ENCODE measurements at places on chromosomes 2 and 18.

GRCh38 chr2:25537526-25537925 is 135.9 kb downstream of the DTNB start:
- no peak for DNase-seq

DNA sequence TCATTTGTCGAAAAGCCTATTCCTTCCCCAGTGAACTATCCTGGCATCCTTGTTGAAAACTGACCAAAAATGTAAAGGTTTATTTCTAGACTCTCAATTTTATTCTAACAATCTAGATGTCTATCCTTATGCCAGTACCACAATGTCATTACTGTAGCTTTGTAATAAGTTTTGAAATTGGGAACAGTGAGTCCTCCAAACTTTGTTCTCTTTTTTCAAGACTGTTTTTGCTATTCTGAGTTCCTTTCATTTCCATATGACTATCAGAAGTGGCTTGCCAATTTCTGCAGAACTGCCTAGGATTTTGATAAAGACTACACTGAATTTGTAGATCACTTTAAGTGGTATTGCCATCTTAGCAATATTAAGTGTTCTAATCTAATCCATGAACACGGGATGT is 9.7 kb downstream of the STARD7 start:
- DNase-seq: no peak

DNA sequence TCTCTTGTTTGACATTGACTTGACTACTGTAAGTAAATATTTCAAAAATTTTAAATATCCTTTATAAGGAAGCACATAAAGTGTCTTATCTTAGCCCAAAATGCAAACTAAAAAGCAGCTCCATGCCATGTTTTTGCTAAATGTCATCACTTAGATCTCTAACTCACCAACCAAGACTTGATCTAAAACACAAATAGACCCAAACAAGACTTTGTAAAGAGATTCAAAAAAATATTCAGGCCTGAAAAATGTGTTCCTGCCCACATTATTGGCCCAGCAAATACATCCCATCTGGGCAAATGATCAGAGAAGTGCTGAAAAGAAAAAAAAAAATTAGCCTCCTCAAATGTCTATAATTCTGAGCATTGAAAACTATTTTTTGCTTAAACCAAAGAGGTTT is 187.6 kb downstream of the MREG start:
- DNase-seq: no peak

GRCh38 chr2:24049485-24050021 is at the start of gene FKBP1B:
Gene FKBP1B, plus strand, starts transcription at chr2:24049741. Its CDS starts 109 bp downstream, at chr2:24049850.
- DNase-seq: no peak

DNA sequence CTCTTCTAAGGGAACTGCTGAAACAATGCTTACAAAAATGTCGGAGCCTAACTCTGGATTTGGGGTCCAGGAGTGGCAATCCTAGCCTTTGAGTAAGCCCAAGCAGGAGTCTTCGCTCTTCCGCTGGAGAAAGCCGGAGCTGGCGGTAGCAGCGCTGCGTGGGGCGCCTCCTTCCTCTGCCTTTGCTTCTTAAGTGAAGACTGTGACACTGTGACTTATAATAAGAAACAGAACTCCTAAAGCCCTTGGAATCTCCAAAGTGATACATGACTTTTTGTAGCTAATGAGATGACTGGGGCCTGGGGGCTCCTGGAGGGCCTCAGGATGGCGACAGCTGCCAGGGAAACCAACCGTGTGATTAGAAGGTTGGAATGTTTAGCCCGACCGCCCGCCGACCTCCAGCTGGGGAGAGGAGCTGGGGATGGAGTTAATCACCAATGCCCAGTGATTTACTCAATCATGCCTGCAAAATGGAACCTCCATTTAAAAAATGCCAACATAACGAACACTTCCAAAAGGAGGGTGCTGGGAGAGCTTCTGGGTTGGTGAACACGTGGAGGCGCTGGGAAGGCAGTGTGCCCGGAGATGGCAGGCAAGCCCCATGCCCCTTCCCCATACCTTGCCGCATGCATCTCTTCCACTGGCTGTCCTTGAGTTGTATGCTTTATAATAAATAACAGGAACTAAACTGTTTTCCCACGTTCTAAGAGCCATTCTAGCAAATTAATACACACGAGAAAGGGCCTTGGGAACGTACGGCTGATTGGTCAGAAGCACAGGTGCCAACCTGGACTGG is 29.0 kb upstream of the MAL start:
- DNase-seq: no peak

DNA sequence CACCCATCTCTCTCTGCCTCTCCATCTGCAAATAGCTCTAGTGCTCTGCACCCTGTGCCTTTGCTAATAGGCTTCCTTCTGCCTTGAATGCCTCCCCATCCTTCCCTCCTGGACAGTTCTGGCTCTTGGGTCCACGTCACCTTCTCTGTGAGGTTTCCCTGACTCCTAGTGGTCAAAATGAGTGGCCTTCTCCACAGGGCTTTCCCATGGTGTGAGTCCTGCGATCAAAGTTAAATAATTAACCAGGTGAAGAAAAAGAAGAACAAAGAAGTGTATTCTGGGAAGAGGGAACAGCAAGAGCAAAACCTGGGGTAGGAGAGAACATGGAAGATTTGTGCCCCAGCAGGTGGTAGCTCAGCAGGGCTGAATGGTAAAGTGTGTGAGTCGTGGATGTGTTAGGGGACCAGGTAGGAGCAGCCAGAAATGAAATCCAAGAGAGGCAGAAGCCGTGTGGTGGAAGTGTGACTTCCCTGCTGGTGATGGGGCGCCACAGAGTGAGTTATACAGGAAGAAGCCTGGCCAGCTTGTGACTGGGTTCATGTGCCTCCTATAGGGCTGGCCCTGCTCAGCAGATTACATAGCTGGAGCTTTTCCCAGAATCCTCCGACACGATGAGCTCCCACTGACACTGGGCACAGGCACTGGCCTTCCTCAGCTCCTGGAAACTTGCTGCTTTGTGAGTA is 93.8 kb upstream of the LDAH start:
- DNase-seq: no peak

- no peak for DNase-seq
Observed at GRCh38 chr2:139622691-139623090, 842.5 kb upstream of the NXPH2 start.

- DNase-seq: no peak
Observed at GRCh38 chr2:235502336-235502735, 8.5 kb downstream of the AGAP1 start.

DNA sequence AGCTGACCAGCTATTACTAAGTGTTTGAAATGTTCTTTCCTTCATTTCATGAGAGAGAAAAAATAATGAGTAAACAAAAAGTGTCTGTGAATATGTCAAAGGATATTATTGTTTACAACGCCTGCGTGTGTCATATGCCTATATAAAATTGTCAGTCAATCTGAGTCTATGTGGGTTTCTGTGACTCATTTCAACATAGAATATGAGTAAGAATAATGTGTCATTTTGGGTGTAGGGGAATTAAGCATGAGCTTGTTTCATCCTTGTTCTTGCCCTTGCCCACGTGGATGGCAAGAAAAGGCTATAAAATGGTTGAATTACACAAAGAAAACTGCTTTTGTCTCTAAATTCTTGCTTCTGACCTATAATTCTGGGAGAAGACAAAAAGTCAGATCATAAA is 466.0 kb downstream of the PTH2R start:
- DNase-seq: no peak

DNA sequence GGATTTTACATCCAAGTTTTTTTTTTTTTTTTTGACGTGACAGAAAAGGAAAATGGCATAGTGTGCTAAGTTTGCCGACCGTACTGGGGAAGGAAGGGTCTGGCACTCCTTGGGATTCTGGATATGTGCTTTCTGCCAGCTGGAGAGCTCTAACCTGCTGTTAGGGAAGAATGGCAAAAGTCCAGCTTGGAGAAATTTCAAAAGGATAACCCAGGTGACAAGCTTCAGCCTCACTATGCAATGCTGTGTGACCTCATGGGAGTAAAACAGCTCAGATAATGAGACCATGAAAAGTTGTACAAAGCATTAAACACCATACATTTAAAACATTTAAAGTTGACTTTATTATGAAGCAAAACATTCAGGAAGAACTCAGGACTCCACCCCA is 10.3 kb upstream of the GPR45 start:
- DNase-seq: no peak

DNA sequence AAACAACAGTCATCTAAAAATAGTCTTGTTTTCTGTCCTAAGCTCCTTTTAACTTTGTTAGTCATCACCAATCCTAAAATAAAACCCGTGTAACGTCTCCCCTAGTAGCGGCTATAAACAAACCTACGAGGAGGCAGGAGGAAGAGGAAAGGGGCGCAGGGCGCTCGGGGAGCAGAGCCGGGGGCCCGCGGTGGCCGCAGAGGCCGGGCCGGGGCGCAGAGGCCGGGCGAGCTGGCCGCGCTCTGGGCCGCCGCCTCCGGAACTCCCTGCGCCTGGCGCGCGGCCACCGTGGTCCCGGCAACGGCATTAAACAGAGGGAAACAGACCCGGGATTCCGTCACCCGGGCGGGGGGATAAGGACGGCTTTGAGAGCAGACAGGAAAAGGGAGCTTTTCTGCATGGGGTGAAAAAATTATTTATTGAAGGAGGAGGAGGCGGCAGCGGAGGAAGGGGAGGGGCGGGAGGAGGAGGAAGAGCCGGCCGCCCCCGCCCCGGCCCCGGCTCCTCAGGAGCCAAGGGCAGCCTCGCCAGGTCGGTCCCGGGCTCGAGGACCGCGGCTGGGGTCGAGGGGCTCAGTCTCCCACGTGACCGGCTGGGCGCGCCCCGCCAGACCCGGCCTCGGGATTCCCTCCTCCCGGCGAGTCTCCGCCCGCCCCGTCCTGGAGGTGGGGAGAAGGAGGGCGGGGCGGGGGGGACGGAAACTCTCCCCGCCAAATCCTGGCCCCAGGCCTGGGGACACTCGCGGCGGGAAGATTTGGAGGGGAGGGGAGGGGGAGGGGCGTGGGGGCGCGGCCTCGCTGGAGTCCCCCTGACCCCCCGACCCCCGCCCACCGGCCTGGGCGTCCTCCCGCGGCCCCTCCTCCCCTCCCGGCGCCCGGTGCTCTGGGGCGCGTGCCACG is 1.8 kb upstream of the NFATC1 start:
- no peak for DNase-seq

DNA sequence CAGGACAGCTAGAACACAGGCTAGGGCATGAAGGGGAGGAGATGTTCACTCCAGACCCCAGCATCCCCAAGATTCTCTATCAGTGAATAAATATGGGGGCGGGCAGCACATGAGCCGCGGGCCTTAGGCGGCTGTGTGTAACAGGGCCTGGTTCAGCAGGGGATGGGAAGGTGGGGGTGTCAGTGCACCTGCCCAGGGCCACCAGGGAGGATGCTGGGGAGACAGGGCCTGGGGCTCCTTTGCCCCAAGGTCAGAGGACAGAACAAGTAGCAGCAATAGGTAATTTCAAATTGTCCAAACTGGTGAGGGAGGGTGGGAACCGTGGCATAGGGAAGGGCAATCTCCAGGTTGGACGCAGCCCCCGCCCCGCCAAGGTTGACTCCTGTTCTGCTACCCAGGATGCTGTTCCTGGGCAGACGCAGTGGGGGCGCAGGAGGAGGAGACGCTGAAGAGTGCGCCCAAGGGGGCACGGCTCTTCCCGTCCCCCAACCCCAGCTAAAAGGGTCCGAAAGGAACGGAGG is 16.2 kb downstream of the CYP26B1 start:
- DNase-seq: no peak

DNA sequence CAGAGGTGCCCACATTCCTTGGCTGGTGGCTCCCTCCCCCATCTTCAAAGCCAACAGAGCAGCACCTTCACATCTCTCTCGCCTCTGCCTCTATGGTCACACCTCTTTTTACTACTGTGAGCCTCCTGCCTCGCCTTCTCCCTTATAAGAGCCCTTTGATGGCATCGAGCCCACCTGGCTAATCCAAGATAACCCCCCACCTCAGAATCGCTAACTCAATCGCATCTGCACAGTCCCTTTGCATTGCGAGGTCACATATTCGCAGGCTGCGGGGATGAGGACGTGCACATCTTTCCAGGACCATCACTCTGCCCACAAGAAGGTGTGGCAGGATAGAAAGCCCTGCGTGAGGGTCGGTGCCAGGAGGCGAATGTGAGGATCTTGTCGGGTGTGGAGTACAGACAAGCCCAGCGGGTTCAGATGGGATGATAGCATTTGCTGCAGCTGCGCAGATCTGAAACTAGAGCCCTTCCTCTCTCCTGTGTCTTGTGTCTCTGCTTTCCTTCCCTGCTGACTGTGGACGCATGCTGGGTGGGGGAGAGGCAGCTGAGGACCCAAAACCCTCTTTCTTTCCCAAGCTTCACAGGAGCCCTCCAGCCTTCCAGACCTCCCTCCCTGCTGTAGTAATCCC is 148.3 kb upstream of the HDAC4 start:
- no peak for DNase-seq

DNA sequence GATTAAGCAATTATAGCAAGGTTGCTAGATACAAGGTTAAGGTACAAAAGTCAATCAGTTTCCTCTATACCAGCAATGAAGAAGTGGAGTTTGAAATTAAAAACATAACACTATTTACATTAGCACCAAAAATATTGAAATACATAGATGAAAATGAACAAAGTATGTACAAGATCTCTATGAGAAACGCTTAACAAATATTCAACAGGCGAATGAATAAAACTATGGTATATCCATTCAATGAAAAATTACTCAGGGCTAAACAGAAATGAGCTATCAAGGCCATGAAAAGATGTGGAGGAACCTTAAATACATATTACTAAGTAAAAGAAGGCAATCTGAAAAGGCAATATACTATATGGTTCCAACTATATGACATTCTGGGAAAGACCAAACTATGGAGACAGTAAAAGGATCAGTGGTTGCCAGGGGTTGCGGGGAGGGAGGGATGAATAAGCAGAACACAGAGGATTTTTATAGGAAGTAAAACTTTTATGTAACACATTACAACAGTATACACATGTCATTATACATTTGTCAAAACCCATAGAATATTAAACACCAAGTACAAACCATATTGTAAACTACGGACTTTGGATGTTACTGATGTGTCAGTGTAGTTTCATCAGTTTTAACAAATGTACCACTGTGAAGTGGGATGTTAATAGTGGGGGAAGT is 62.1 kb downstream of the RMDN2 start:
- no peak for DNase-seq

DNA sequence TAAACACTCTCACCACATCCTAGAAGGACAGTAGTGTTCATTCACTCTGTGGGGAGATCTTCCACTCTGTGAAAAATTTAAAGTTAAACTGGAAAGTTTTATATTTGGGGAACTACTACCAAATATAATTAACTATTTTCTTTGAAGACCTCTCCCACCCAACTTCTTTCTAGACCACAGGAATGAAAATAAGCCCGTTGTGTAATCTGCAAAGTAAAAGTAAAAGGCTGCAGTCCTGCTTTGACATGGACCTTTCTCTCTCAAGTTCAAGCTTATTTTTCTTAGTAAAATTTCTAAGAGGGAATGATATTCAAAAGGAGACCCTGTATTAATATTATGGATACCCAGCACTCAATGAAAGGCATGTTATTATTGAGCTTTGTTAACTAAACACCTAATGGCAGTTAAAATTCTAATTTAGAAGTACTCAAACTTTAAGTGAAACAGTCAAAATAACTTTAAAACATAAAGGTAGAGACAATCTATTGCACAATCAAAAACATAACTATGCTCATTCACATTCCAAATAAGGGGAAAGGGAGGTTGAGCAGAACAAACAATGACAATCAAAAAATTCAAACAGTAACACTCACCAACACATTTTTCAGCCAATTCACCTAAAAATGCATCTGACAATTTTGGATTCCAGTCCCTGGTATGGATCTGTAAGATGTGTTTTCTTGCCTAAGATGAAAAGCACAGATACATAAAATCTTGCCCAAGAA is 98.5 kb downstream of the ATAD2B start:
- no peak for DNase-seq

GRCh38 chr2:39717067-39717466 is 51.4 kb downstream of the TMEM178A start:
- no peak for DNase-seq

All from stimulated activated CD8-positive, alpha-beta memory T cell treated with anti-CD3 and anti-CD28 coated beads, Interleukin-4, amount 100 ng/mL, for 1 hour (primary cell).